Kidney epithelial cell (primary cell): ENCODE measurements at places on chromosomes 4 and X.

DNA sequence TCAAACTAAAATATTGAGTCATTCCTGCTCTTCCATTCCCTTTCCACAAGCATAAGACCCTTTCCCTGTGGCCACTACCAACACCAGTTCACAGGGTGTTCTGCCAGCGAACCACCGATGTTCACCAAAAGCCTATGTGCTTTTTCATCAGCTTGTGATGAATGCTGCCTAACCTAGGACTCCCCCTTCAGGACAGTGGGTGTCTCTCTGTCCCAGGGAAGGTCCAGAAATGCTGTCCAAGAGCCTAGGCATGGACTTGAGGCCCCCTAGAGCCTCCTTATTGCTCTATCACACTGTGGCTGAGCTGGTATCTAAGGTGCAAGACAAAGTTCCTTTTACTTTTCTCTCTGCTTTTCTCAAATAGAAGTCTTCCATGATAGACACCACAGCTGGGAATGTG is 1015.6 kb downstream of the PCDH19 start:
- DNase-seq = no peak

- DNase-seq = no peak
These were observed 102.0 kb downstream of the SORBS2 start for GRCh38 chr4:185709802-185710486.

DNA sequence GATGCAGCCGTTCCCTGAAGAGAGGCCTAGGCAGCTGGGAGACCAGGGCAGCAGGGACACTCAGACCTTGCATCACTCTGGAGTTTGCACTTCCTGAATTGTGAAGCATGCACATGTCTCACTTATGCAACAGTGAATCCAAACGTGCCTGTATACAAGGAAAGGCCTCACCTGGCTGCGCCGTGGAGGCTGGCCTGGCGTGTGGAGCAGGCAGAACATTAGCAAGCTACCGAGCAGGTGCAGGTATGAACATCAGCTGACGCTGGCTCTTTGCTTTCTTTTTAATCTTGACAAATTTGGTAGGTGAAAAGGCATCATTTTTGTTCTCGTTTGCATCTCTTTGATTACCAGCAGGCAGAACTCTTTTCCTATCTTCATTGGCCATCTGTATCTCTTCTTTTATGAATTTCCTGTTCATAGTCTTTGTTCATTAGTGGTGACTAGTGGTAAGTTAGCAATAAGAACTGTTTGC is 37.1 kb upstream of the IRAK1 start:
- no peak for DNase-seq

DNA sequence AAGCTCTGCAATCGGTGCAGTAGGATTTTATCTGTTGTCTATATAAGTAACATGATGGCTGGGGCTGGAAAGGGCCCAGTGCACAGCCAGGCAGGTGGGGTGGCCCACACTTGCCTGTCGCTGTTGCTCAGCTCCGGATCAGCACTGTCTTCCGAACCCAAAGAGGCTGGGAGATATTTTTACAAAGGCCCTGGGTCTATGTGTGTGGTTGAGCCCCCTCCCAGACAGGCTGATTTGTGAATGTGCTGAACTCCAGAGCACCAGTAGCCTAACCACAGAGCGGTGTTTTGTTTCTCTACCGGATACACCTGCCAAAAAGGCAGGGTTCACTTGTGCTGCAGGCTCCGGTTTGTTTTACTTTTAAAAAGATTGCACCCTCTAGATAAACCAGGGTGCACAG is 33.5 kb upstream of the CHRNA9 start:
- DNase-seq = no peak

DNA sequence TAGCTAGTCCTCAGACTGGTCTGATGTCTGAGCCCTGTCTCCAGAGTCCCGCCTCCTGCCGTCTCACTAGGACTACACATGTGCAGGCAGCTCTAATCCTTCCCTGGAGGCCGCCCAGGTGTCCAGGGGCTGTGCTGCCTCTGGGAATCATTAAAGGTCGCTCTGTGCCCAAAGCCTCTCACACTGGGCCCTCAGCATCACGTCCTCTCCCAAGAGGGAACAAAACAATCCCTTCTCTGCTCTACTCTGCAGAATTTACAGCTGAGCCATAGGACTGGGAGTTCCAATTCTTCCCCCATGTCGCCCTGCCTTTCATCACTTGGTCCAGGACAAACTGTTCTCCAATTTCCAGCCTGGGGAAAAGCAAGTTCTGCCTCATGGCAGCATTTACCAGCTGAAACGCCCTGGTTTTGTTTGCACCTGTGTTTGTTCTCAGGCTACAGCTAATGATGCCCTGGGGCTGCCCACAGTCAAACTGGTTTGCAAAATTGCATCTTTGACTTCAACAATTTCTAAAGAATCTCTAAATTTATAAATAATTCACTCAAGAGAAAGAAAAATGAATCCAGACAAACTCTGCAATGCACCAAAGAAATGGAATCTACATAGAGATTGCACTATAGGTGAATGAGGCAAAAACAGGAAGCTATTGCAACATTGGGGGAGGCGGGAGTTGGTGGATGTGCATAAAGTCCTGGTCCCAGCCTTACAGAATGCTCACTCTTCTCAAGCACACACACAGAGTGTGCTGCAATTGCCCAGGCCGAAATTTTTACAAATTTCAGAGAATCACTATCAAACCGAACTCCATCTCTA is 7.2 kb upstream of the MRFAP1 start:
- DNase-seq = no peak

GRCh38 chr4:139826426-139826825 is 160.8 kb downstream of the MGST2 start:
- DNase-seq = no peak

- no peak for DNase-seq
These were observed 25.3 kb downstream of the HOPX start for GRCh38 chr4:56655627-56656345.

- no peak for DNase-seq
These were observed 220.5 kb upstream of the RPS6KA3 start for GRCh38 chrX:20487227-20487626.

GRCh38 chr4:18641334-18641733 is 619.8 kb upstream of the LCORL start:
- no peak for DNase-seq

GRCh38 chr4:84814094-84814750 is 152.3 kb downstream of the WDFY3 start:
- DNase-seq = peak; percentile 85

DNA sequence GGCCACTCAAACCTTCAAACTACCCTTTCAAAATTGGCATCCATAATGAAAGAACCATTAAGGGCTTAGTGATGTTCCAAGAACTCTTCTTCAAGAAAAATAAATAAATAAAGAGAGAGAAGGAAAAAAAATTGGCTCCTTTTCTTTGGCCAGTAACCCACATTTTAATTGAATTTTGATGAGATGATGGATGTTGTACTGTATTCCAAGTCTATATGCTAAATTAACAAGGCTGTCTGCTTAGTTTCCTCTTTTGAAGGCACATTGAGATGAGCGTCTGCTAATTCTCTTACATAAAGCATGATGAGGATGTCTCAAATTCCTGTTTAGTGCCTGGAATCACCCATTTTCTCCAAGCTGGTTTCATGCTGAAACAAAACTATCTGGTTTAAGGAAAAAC is 33.4 kb downstream of the PHOX2B start:
- no peak for DNase-seq

GRCh38 chr4:174099712-174100111 is 183.8 kb downstream of the FBXO8 start:
- DNase-seq = no peak

- DNase-seq = no peak
These were observed 97.0 kb downstream of the CLDN22 start for GRCh38 chr4:183223053-183223452.

DNA sequence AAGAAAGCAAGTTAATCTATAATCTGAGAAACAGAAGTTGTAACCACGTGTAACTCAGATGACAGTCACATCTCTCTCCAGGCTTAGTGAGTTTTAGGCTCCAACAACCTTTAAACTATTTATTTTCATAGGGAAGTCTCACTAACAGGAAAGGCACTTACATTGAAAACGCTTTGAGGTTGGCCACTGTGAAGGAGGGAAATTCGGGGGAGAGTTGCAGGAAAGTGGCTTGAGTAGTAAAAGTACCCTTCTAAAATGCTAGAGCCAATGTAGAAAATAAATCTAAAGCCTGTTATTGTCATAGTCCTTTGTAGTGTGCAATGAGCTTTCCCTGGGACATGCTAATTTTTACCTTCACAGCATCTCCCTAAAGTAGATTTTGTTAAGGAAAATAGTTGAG is 995 bp upstream of the NFXL1 start:
- DNase-seq = no peak

DNA sequence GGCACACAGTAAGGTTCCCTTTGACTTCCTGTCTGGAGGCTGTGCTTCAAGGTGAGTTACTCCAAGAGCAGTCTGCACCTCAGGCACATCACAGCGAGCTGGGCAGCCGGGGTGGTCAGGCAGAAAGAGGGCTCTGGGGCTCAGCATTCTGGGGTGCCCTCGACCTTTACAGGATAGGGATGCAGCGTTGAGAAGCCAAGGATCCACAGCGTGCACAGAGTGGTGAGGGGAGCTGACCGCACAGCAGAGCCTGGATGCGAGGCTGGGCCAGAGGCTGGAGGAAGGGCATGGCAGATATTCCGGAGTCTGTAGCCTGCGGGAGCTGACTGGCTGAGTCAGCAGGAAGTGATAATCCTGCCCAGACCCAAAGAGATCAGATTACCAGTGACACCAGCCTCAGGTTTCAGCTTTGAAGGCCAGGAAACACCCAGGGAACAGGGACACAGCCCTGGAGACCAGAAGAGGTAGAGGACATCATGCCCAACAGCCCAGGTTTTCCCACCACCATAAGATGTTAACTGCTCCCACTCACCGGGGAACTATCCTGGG is 38.4 kb upstream of the PDLIM3 start:
- DNase-seq = peak; percentile 51

DNA sequence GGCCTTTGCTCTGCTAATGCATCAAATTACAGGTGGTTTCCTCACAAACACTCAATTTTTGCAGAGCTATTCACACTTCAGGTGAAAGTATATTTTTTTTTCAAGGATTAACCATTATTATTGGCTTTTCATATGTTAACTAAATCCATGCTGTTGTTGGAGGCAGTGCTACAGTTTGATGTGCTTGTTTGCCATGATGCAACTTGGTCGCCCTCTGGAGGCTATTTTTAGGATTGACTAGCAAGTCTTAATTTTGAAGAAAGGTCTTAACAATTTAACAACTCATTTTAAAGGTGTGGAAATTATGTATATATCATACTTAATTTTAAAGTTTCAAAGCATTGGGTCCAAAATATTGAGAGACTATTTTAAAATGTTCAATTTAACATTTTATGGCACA is 168.8 kb upstream of the FAM47A start:
- peak; percentile 37 for DNase-seq

GRCh38 chrX:1477801-1478458 is 25.2 kb upstream of the ASMTL start:
- DNase-seq = no peak

DNA sequence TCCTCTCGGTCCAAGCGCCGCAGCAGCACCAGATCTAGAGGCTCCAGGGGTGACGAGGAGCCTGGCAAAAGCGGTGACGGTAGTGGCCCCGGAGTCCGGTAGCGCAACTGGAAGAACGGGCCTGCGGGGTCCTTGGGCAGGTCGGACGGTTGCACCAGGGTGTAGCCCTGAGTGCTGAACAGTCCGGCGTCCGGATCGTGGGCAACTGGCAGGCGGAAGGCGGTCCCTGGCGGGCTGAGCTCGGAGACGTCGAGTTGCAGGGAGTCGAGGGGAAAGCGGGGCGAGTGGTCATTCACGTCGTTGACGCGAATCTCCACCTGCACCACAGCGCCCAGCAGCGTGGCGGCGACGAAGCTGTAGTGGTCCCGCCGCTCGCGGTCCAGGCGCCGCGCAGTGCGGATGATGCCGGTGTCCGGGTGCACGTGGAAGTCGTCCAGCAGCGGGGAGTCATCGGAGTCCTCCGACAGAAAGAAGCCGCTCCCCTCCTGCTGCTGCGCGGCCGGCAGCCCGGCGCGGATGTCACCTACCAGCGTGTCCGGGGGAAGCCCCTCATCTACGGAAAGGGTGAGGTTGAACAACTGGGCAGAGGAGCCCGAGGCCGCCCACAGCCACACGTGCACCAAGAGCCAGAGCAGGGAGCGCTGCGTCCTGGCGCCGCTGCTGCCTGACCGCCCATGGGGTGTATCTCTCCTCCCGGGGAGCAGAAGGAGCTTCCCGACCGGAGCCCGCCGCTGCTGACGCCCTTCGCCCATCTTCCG is 837 bp downstream of the DCHS2 start:
- DNase-seq = no peak

DNA sequence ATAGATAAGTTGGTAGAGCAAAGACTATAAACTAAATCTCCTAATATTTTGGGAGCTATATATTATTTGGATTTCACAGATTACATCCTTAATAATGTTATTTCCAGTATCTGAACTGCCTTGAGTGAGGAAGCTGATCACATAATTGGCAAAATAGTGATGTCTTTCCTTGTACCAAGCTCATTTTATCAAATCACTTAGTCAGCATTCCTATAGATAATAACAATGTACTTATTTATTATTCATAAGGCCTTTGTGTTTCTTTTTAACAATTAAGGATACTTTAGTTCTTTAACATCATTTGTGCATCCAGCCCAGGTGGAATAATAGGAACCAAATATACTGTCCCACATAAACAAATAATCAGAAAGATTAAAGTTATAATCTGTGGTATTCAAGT is 1093.6 kb downstream of the PCDH18 start:
- no peak for DNase-seq

DNA sequence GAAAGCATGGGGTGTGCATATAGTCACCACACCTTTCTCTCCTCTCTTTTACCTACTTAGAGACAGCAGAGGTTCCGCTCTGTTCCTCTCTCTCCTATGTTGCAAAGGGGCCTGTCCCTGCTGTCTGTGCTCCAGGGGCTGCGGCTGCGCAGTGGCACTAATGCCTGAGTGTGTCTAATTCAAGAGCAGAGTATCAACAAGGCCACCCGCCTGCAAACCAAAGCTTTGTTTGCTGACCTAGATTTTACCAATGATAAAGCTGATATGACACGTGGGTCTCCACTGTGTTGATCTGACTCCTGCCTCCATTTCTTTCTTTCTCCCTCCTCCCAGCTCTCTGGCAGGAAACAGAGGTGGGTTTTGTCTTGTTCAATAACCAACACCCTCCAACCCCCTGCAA is 74.9 kb downstream of the NSG1 start:
- DNase-seq = no peak

DNA sequence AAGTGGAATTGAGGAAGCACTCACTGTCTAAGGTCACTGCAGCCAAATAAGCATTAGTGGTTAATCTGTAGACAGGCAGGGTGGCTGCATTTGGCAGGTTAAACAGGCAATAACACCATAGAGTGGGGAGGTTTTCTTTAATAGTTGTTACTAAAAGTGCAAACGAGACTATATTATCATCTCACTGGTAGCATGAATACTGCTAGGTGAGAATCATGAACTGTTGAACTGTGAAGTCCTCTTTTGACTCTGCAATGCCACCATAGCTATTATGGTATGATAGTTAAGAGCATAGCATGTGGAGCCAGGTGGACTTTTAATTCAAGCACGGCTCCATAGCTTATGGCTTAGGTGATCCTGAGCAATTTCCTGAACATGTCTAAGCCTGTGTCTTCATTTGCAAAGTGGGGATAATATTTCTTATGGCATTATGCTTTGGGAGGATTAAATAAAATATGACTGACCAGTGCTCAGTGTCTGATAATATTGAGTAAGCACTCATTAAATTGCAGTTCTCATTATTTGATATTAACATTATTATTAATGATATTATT is 235.6 kb upstream of the HHIP start:
- no peak for DNase-seq
